ENCODE measurements at places on chromosomes 3 and 15. TPM values are rescaled to one million over a fixed set of nuclear protein-coding genes. Genes with fewer than 3 reads are reported as not detected.

GOLGA6L9 gene
- 1.1 TPM for total RNA-seq

DUOX1 gene
- 6.1 TPM for total RNA-seq

FBLN2 gene
- total RNA-seq, result 257 TPM

CPNE9 gene
- total RNA-seq, result 0.15 TPM

PEX5L gene
- 0.56 TPM for total RNA-seq

Data from right cardiac atrium (tissue), 5 donors.